Stimulated activated CD4-positive, alpha-beta T cell treated with anti-CD3 and anti-CD28 coated beads, Interleukin-15, amount 100 ng/mL, for 24 hours (primary cell): ENCODE measurements at places on chromosomes 2 and 18.
A peak's percentile ranks its signal among the peaks of the same experiment; 100 is the strongest.

- peak; percentile 19 for DNase-seq
Measured at GRCh38 chr2:231985823-231986261, 24.3 kb downstream of the DIS3L2 start.

GRCh38 chr2:63121055-63121834 lies 70.6 kb downstream of the OTX1 start:
- no peak for DNase-seq

GRCh38 chr2:36059691-36060090 lies 295.9 kb upstream of the CRIM1 start:
- no peak for DNase-seq

DNA sequence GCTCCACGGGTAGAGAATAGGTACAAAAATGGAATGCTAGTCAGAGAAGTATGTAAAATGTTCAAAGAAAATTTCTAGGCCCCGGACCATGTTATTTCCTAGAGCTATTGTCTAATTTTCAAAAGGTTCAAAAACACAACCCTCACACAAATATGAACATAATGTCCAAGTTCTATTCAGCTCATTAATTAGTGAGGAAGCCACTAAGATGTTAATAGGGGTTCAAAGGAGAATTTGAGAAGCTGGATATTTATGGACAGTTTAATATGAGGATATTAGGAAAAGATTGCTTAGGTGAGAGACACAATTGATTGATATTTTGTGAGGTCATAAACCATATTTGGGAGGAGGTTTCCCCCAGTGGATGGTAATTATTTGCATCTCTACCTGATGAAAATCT lies 710.6 kb upstream of the ID2 start:
- DNase-seq, result no peak

GRCh38 chr18:50444539-50444938 lies 69.7 kb downstream of the SKA1 start:
- DNase-seq, result no peak

- DNase-seq, result no peak
Measured at GRCh38 chr2:183068561-183068960, 10.0 kb upstream of the DUSP19 start.

DNA sequence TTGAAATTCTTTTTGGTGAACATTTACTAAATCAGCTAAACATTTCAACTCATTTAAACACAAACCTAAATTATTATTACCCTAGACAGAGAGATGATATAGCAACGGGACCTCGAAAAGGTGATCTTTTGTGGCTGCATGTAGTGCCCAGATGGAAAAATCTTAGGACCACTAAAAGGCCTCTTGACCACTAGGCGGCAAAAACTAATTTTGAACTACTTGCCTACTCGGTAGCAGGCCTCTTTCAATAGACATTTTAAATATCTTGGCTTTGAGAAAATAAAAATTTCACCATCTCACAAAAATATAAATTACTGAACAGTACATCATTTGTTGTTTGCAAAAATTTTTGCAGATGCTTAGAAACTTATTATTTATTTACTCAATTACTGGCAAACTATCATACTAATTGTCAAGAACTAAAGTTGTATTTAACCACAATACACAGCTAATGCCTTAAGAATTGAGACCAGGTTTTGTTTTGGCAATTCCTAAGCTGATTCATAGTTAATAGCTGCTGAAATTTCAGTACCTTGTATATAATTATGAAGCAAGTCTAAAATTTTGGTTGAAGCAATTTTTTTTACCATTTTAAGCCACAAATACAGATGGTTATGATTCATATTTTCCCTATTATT lies 9.4 kb downstream of the COL3A1 start:
- no peak for DNase-seq

GRCh38 chr2:112870841-112871835 lies 34.6 kb upstream of the IL1B start:
- DNase-seq, result no peak

- no peak for DNase-seq
Measured at GRCh38 chr18:62368100-62368499, 43.0 kb downstream of the TNFRSF11A start.

GRCh38 chr18:69217196-69218000 lies 183.3 kb upstream of the DOK6 start:
- no peak for DNase-seq

DNA sequence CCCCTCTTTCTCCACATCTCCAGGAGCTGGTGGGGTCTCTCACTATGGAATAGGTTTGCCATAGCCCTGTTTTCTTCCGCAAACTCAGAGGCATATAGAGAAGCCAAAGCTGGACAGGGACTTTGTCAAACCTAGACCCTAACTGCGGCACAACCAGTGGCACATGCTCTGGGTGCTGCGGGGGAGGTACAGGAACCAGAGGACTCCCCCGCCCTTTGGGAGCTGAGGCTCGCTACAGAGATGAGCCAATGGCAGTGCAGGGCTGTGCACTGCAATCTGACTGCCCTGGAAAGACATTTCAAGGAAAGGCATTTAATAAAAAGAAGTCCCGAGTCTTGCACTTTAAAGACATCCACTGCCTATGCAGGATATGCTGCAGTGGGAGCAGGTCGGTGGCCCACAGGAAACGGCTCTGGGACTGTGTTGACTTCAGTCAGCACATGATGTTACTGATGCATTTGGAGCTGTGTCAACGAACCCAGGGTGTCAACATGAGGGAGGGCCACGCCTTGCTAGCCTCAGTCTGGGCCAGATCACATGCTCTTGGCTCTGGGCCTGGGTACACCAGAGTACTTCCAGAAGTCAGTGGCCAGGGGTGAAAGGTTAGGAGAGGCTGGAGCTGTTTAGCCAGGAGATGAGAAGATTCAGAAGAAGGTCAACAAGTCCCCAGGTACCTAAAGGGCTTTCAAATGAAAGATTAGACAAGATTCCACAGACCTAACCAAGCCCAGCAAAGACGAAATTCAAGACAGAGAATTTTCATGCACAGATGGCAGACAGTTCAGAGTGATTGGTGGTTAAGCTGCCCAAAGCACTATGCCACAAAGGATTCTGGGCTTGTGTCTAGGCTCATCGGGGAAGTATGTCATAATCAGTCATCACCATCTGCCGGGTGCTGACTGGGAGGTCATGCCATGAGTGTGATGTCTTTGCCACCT lies 8.2 kb downstream of the SLC35F6 start:
- DNase-seq, result peak; percentile 13

- DNase-seq, result no peak
Measured at GRCh38 chr2:97950329-97951154, 45.2 kb downstream of the TMEM131 start.

DNA sequence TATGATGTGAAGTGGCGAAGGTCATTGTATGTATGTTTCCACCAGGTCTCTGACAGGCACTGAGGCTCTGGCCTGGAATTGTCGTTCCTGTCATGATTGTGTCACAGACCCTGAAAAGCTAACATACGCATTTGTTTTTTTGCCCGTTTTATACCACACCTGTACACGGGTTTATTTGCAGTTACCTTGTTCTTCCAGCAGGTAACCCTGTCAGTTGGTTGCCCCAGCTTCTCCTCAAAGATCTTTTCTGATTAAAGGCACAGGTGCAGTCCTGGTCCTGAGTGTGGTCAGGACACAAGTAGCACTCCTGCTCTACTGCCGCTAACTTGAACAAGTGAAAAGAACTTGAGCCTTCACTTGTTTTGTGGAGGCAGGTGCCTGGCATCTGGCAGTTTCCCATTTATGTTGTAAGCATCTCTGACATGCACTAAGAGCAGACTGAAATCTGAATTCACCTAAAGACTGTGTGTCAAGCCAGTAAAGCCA lies 19.9 kb downstream of the CD8A start:
- no peak for DNase-seq

DNA sequence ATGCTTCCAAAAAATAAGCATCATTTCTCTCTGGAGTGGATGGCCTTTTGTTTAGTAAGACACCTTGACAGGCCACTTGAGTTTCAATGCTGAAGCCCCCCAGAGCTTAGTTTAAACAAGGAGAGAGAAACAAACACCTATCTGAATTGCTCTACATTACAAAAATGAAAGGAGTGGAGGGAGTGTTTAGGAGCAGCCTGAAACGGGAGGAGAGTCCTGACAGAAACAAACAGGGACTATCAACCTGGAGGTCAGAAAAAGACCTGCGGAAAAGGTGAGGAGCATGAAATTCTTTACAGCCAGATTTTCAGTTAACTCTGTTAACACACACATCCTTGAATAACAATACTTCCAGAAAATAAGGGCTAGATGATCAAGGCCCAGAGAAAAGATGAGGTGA lies 126.2 kb downstream of the NR4A2 start:
- no peak for DNase-seq
